ENCODE measurements at places on chromosomes 5 and 9.

- no peak for DNase-seq
Observed at GRCh38 chr9:107547303-107547702, 57.7 kb upstream of the KLF4 start.

DNA sequence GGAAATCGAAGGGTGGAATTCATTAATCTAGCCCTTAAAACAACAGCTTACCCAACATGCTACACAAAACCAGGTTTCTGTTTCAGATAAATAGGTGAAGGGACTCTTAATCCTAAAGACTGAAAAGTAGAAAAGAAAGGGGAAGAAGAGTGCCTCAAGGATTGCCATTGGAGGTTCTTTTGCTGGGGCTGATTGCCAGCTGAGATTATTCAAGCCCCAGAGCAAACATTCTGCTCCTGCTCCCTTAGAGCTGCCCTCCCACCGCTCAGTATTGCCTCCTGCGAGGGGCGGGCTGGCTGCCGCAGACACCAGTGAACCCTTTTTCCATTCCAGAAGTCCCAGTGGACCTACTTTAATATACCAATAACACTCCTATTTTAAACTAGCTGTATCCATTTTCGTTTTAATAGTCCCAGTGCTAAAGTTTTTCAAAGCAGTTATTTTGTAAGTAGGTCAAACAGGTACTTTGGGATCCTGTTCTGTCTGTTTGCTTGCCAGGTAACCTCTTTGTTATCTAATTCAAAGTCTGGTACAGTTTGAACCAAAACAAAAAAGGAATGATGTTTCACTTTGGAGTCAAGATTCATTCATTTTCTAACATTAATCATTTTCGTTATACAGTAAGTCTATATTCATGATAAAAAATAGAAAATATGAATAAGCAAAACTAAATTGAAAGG, 38.6 kb downstream of the HMGCS1 start:
- no peak for DNase-seq

DNA sequence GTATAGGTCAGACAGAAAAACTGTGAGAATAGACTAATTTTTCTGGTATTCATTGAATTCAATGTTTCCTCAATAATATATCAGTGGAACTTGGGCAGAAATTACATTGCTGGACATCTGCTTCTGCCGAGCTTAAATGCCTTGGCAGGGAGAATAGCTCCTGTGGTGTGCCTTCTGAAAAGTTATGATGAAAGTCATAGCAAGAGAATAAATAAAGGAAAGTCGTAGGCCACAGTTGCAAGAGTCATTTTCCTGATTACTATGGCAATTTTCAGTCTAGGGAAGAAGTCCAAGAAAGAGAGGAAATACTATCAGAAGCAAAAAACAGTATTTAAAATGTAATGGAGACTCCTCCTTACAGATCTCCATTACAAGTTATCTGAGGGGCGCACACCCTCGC, 1596.1 kb upstream of the WWC1 start:
- no peak for DNase-seq

GRCh38 chr9:116494815-116495634, 192.1 kb upstream of the TRIM32 start:
- DNase-seq = no peak

DNA sequence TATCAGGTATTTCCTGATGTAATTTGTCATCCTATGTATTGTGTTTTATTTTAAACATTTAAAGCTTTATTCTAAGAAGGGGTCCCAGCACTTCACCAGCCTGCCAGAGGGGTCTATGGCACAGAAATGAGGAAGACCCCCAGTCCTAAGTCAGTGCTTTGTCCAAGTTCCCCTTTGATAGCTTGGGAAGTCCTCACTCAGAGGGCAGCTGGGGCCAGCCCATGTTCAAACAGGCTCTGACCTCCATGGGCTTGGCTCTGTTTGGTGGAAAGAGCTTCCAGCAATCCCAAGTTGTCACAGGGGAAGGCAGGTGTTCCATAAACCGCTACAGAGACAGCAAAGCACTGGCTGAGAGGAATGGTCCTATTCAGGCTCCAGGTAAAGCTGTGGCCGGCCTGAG, 26.6 kb upstream of the AKNA start:
- DNase-seq = no peak

DNA sequence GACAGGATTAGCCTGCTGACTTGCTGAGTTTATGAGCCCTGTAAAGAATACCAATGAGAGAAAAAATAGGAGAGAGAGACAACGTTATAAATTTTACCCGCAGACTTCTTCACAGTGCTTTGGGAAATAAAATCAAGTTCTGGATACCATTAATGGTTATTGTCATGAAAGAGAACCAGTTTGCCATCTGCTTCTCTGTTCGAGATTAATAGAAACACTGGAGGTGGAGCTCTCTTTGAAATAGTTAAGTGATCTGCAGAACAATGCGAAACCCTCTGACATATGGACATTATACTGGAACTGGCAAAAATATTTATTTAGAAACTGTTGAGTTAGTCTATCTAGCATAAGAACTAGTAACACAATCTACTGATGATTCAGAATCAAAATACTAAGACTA, 500.7 kb downstream of the CDH12 start:
- DNase-seq = no peak

Measured in NCI-H1930 (cell line).